ENCODE measurements at places on chromosomes 4 and X. TPM values are rescaled to one million over a fixed set of nuclear protein-coding genes. Genes with fewer than 3 reads are reported as not detected.

DNA sequence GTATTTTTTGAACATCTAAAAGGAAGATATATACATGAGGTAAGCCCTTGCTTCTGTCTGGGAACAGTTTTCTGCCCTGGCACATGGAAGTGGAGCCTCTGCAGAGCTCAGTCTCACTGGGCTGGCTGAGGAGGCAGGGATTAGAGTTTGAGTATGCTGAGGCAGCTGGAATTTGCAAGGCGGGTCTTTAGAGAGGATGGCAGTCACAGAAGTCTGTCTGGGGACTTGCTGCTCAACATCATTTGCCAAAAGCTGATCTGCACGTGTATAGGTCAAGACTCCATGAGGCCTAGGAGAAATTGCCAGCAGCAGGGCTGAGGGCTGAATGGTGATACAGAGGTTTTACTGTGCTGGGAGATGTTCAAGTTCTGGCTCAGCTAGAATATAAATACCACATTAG is 163.6 kb upstream of the ANK2 start:
- no peak for DNase-seq

DNA sequence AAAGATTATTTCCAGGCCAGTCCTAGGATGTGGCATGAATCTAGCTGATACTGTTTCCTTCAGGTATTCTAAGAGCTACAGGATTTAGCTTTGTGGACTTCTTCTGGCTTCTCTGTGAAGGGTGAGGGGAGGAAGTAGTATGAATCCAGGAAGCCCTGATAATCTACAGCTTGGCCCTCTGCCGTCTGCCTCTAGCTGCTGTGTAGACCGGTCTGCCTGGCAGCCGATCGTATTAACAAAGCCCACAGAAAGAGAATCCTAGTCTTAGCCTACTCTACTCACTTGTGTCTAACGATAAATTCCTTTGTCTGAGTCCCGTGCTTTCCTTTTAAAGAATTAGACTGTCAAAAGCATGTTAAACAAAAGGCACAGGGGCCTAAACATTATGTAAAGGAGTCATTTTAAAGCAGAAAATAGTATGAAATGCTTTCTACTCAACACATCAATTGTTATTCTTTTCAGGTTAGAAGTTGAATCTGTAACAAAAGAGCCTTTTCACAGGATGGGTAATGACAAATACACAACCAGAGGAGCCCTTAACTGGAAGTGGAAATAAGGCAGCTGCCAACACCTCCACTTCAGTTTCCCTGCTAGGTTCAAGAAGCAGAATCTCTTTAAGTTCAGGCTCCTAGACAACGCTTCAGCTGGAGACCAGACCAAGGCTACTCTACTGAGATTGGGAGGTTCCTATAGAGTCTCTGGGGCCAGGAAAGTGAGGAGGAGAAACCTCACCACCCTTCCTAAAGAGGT is 48.9 kb upstream of the UCP1 start:
- DNase-seq, result no peak

Gene FDCSP
- not detected for total RNA-seq

GRCh38 chr4:14345356-14345775 is 656.9 kb upstream of the CPEB2 start:
- DNase-seq, result no peak

DNA sequence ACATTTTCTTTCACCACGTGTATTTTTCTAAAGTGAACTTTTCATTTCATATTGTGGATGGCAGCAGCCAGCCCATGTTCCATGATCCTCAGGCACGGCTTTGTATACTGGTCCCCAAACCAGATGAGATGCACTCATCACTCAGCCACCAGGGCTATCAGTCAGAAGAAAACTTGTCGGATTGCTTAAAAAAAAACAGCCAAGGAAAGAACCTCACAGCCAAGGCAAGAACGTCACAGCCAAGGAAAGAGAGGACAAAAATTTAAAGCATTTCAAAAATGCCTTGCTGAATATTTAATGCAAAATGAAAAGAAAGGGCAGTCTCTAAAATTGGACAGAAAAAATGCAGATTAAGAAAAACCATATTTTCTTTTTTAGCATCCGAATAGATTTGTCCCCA is 333.3 kb downstream of the PDGFC start:
- DNase-seq, result no peak

GRCh38 chrX:65707151-65707550 is 39.7 kb downstream of the MSN start:
- no peak for DNase-seq

- peak; percentile 36 for DNase-seq
Observed at GRCh38 chrX:33211356-33212260, at the start of gene DMD. Gene DMD (minus strand): TSS chrX:33211549. CDS start chrX:33211312, 237 bp downstream.

GRCh38 chrX:83759872-83760271 is 101.1 kb upstream of the CYLC1 start:
- DNase-seq, result no peak

- no peak for DNase-seq
Observed at GRCh38 chr4:38468339-38468866, 195.6 kb upstream of the KLF3 start.

Gene SSX2B
- total RNA-seq, result not detected

- no peak for DNase-seq
Observed at GRCh38 chrX:55056820-55057674, 17.8 kb upstream of the PAGE2B start.

Gene FUNDC2
- 258 TPM for total RNA-seq

GRCh38 chr4:10808591-10808990 is 124.0 kb upstream of the CLNK start:
- DNase-seq, result peak; percentile 54

- no peak for DNase-seq
Observed at GRCh38 chr4:185304944-185305690, 90.6 kb downstream of the LRP2BP start.

Gene LGI2
- 1.0 TPM for total RNA-seq

- no peak for DNase-seq
Observed at GRCh38 chrX:47936224-47936939, 67.4 kb downstream of the ZNF182 start.

DNA sequence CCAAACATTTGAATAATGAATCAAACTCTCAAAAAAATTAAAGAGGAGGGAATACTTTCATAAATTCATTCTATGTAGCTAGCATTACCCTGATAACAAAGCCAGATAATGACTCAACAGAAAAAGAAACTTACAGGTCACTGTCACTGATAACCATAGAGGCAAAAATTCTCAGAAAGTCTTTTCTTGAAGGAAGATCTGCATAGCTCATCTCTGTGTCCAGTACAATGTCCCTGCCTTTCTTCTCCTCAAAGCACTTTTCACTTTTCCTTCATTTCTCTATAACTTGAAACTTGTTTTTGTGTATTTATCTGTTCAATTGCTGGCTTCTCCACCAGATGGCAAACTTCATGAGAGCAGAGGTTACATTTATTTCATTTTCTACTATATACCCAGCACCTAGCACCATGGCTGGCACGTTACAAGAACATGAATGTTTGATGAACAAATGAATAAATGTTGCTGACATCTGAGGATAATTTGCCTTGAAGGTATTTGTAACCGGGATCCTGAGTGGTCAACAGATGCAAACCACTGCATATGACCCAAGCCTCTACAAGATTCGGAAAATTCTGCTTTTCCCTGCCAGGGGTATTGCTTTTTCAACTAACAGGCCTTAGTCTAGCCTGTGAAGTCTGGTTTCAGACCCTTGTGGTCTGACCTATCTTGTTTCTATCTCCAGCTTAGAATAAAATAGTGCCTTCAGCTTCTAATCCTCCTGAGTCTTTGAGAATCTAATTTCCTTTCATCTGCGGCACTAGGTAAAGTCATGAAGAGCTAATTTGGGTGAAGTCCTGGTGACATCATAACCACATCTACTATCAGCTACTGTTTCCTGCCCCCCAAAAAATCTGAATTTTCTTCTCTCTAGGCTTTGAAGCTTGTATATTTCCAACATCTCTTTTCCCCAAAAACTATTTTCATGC is 52.5 kb upstream of the ANTXR2 start:
- DNase-seq, result no peak

DNA sequence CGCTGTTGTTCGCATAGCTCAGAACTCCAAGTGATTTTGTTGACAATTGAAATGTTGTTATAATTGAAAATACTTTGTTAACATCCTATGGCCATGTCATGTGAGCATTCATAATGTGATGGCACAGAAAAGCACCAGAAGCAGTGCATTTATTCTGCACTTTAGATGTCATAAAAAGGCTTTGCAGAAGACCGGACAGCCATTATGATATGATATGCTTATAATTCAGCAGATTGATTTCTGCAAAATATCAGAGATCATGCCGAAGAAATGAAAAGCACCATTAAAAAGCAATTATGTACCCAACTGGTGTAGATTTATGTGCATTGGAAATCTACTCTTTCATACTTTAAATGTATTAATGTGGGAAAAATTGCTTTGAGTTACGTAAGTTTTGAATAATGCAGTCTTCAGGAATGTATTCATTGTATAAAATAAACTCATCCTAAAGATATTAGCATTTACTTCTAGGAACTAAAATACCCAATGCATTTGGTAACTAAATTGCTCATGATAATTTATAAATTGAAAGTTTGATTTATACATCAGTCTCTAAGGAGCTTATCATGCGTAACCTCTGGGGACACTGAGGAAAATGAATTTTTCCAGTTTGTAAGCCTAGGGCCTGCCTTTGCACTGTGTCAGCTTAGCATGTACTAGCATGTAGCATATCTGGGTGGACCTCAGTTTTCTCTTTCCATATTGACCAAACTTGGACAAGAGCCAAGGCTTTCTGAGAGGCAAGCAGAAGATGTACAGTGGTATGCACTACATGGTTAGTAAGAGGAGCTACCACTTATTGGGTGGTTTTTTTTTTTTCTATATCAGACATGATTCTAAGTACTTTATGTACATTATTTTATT is 43.6 kb downstream of the TLR10 start:
- no peak for DNase-seq

- no peak for DNase-seq
Observed at GRCh38 chr4:83738895-83739294, 203.0 kb downstream of the GPAT3 start.

Gene SMIM31
- not detected for total RNA-seq

Gene SSX4
- total RNA-seq, result not detected

Gene CTAG1B
- not detected for total RNA-seq

DNA sequence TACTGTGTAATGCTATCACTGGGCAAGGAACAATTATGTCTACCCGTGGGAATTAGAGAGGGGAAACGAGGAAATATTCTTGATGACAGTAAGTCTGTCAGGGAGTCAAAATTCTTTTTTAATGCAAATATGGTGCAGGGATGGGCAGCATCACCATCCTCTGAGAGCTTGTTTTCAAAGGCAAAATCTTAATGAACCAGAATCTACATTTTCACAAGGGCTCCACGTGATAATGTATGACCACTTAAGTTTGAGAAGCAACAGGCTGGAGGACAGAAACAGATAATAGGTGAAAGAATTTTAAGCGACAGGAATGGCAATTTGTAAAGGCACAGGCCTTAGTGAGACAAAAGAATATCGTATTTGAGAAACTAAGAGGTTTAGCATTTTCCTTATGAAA is 63.4 kb downstream of the CLOCK start:
- no peak for DNase-seq

Gene PABPC1L2A
- not detected for total RNA-seq

DNA sequence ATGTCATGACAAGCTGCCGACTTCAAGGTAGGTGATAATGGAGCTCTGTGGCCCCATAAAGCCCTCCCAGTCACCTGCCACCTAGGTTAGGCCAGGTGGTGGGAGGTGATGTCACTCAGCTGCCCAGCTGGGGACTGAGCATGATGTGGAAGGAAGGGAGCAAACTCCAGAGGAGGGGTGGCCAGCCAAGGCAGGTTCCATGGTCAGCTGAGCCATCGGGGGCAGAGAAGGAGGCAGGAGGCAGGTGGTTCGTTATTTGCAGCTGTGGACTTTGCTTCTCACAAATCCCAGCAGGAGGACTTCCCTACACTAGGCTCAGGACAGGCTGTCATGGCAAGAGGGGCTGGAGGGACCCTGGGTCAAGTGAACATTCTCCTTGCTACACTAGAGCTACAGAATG is 2.1 kb downstream of the CCDC120 start:
- DNase-seq, result no peak

Gene TMEM35A
- 0.16 TPM for total RNA-seq

DNA sequence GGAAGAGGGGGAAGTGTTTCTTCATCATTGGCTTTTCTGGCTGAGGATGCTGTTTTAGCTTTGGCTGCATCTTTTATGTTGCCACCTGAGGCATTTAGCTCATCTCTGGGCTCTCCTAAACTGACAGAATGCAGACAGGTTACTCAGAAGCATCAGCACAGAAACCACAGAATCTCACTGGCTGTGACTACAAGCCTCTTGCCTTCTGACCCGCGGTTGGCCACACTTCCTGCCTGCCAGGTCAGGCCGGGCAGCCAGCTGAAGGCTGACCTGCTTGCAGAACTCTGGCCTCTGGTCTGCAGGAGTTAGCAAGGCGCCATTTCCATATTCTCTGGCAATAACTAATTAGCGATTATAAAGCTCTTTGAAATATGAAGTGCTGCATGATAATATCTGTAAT is 366.5 kb downstream of the MID1IP1 start:
- DNase-seq, result no peak

DNA sequence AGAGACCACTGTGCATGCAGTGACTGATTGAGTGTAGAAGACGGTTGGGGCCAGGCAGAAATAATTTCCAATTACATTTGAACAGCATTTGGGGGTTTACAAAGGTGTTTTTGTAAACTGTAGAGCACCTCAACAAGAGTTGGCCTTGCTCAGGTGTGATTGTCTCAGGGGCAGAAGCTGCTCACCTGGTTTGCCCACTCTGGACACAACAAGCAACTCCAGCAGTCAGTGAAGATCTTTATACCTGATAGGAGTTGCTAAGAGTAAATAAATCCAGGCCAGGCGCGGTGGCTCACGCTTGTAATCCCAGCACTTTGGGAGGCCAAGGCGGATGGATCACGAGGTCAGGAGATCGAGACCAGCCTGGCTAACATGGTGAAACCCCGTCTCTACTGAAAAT is 221.3 kb downstream of the RAB28 start:
- DNase-seq, result no peak

GRCh38 chrX:107775000-107775733 is 420 bp downstream of the TSC22D3 start:
- no peak for DNase-seq

GRCh38 chr4:54308110-54308509 is 79.0 kb downstream of the PDGFRA start:
- no peak for DNase-seq

GRCh38 chr4:26235500-26235899 is 85.3 kb upstream of the RBPJ start:
- peak; percentile 80 for DNase-seq
